ENCODE measurements at places on chromosomes 16 and 17.
A peak's percentile ranks its signal among the peaks of the same experiment; 100 is the strongest.

DNA sequence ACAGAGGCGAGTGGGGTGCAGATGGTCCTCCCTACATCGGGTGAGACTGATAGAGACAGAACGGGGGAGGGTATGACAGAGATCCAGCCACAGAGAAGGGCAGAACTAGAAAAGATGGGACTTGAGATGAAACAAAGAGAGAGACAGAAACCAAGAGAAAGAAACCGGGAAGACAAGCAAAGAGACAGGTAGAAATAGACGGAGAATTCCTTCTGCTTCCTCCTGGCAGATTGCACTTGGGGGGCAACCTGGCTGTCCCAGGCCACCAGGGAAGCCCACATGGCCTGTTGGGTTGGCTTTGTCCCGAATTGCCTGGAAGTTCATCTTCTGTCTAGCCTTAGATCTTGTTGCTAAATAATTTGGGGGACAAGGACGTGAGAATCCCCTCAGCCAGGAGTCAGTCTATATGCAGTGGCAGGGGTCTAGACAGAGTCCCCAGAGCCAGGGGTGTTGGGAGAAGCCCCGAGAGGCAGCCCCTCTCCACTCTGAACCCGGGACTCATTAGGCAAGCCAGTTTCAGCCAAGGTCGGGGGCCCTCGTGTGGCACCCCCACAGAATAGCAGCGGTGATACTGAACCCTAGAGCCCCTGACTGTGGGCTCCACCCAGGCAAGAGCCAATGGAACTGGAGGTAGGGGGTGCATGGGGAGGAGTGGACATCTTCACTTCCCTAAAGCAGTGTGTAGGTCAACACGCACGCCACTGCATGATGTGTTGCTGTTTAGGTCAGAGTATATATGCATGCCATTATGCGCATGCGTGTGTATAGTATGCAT, 627 bp upstream of the TSPOAP1 start:
- peak; percentile 70 for DNase-seq

GRCh38 chr16:79298894-79299799, 301.4 kb downstream of the MAF start:
- no peak for DNase-seq

DNA sequence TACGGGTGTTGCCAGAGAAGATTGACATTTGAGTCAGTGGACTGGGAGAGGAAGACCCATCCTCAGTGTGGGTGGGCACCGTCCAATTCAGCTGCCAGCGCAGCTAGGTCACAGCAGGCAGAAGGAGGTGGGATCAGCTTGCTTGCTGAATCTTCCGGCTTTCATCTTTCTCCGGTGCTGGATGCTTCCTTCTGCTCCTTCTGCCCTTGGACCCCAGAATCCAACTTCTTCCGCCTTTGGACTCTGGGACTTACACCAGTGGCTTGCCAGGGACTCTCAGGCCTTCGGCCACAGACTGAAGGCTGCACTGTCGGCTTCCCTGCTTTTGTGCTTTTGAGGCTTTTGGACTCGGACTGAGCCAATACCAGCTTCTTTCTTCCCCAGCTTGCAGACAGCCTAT, 46.1 kb upstream of the RPL38 start:
- no peak for DNase-seq

DNA sequence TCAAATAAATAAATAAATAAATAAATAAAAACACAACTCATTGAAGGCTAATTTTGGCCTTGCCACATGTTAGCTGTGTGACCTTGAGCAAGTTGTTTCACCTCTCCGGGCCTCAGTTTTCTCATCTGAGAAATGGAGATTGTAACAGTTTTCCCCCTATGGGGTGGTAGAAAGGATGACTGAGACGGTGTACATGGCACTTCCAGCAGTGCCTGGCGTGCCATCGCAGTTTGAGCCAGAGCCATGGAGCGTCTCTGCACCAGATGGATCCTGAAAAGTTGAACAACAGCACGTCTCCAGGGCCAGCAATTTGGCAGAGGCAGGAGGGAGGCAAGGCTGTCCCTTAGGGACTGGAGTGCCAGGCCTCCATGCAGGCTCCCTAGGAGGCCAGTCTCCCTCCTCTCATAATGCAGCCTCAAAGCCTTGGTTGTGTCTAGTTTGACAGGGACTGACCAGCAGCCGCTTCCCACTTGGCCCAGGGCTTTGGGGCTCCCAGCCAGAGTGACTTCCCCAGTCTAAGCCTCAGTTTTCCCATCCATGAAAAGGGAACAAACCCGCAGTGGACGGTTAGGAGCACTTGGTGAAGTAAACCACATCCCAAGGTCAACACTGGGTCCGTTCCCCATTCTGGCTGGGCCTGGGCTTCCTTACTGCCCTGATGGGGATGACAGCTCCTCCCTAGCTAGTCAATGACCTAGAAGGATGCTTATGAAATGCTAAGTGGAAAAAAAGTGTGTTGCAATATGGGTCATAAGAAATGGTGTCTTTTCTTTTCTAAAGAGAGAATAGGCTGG, 19.3 kb downstream of the SOCS1 start:
- DNase-seq, result no peak

- DNase-seq, result no peak
Observed at GRCh38 chr17:70869402-70870085, 700.2 kb downstream of the KCNJ2 start.

DNA sequence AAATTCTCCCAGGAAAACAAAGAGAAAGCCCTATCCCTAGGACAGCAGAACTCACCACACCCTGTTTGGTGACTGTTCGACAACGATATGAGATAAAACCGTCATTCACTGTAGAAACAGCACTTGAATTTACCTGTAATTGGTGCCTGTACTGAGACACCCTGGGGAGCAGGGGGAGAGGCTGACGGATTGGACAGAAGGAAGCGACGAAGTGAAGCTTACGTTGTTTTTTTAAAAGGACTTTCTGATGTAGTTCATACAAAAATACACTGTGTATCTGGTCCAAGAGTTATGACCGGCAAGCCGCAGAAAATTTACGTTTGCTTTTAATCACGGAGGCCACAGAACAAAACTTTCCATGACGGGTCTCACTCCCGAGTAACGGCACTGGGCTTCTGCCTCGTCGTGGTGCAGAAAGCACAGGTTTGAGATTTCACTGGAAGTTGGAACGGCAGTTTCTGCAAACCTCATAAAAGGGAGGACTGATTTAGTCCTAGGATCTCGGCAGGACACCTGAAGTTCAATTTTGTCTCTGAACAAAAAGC, 9.7 kb downstream of the NXN start:
- DNase-seq, result no peak

- no peak for DNase-seq
Observed at GRCh38 chr16:72908362-72909167, 139.4 kb downstream of the ZFHX3 start.

- no peak for DNase-seq
Observed at GRCh38 chr17:53186001-53186400, 636.7 kb upstream of the KIF2B start.

DNA sequence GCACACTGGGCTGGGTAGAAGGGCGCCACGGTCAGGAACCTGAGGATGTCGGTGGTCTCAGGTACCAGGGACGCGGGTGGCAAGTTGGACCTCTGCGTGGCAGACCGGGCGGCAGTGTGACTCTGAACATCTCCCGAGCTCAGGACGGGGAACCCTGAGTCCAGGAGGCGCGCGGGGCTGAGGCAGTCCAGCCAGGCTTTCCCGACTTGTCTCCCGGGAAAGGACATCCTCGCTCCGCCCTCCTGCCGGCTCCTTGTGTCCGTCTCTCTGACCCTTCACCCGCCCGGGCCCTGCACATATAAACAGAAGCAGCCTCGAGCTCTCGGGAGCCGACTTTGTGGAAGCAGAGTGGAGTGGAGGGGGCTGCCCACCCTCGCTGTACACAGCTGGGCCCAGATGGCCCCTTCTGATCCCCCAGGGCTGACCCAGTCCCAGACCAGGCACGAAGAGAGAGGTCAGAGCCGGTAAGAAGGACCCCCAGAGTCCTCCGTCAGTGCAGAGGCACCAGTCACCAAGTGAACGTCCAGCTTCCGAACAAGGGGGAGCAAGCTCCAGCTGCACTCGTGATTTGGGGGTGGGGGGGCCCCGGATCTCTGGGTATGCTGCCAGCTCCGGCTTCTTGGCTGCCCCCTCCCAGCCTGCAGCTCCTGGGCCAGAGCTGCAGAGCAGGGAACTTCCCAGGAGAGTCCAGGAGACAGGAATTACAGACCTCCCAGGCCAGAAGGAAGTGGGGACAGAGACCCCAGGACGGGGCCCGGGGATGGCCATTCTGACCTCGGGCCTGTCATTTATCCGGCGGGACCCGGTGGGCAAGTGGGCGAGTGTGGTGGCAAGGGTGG, 8.5 kb upstream of the P2RX1 start:
- DNase-seq, result no peak

- no peak for DNase-seq
Observed at GRCh38 chr16:11429123-11429522, 83.9 kb downstream of the RMI2 start.

DNA sequence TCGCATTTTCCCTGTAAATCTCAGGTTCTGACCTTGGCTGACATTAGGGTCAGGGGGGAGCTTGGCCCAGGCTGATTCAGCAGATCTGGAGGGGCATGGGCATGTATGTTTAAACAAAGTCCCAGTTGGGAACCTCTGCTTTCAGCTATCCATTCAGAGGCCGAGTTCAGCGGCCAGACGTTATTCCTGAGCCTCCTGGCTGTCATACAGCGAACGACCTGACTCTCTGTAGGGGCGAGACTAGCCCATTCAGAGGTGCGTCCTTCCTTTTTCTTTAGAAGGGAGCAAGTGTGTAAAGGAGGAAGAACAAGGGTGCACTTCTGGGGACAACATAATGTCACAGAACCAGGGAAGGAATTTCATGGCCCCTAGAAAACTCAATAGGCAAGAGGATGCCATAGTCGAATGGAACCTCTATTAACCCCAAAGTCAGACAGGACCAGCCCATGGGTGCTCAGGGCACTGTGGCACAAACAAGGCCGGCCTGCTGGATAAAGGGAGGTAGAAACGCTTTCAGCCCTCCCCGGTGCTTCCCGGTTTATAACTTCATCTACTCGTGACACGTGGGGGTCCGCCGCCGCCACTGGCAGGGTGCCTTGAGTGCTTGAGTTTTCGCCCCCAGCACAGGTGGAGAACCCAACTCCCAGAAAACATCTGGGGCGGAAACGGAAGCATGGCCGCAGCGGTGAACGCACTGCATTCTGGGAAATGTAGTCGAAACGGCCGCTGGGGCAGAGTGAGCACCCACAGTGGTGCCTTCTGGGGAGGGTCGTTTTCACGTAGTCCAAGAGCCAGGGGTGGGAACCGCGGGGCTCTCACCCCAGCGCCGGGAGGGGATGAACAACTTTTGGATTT, 33.2 kb upstream of the PLCG2 start:
- peak; percentile 40 for DNase-seq

GRCh38 chr16:64011650-64012049, 1110.2 kb downstream of the CDH11 start:
- DNase-seq, result no peak

DNA sequence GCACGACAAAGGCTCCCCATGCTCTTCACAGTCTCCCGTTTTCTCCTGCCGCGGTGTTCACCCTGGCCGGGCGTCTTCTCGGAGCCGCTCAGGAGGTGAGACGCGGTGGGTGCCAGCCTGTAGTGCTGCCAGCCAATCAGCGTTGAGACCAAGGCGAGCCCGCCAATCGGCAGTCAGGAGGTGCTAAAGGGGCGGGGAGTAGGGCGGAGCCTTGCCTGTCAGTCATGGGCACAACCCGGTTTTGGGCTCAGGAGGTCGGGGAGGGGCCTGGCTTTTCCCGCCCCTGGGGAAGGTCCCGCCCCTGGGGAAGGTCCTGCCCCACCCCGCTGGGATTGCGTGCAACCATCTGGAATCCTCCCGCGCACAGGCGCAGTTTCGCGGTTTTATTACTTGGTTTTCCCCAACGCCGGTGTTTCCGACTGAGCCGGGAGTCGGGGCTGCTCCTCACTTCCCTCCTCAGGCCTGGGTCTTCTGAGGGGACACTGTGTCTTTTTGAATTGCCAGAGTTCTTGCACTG, at the start of gene PRDM7:
Gene PRDM7, minus strand, starts transcription at position 92 of the 517 bp plus-strand sequence. CDS start 1,421 bp downstream, outside the sequence.
- DNase-seq, result peak; percentile 87

GRCh38 chr17:58079300-58080033, 3.8 kb upstream of the DYNLL2 start:
- no peak for DNase-seq

DNA sequence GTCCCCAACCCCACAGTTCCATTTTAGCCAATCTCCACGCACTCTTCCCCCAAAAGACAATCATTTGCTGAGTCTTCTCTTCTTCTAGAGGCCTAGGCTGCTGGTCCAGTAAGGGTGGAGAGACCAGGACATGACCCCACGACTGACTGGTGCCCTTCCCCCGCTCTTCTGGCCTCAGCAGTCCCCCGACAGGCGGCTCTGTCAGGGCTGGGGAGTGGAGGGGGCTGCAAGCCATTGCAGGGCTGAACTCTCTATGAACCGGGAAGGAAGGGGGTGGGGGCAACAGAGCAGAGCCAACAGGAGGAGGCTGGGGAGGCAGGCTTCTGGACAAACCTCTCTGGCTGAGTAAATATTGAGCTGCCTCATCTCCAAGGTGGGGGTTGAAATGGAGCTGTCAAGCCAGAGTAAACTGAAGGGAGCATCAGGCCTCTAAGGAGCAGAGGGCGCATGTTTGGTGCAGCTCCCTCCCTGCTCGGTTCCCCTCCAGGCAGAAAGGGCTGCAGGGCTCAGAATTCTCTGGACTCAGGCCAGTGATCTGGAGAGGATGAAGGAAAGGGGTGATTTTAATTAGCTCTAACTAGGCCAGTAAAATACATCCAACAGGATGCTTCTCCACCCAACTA, 8.7 kb downstream of the HOXB1 start:
- DNase-seq, result no peak

DNA sequence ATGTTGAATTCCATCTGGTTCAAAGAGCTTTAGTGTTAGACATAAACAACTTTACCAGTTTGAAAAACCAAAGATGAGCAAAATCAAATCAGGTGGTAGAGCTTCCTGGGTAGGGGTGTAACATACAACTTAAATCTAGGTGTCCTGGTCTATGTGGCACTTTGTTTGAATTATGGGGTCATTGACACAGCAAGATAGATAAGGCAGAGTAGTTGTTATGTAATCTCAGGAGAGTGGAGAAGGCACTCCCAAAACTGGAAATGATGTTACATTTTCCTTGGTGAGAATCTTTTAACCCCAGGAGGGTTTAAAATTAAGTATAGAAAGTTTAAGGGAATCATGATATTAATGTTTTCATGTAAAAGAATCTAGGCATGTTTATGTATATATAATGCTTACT, 31.9 kb downstream of the CCDC42 start:
- no peak for DNase-seq

DNA sequence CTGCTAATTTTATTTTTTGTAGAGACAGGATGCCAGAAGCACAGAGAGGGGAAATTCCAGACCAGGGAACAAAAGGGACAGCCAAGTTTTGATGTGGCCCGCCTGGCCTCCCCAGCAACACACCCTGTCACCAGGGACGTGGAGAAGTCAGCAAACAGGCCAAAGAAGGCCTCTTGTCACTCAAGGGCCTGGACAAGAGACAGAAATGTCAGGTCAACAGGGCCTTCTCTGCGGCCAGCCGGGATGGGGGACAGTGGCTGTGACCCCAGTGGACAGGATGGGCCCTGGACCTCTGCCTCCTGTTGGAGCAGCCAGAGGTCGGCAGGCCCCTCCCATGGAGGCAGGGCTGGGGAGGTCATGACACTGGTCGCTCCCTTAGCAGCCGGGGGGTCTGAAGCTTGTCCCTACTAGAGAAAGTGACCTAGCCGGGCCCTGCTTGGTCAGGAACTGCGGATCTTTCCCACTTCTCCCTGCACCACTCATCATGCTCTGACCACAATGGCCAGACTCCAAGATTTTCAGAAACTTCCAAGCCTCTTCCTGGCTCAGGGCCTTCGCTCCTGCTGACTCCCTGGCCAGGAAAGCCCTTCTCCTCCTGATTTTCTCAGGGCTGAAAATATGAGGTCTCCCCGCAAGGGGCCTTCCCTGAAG, 9.2 kb upstream of the TVP23A start:
- DNase-seq, result no peak

GRCh38 chr16:10612649-10613179, 32.3 kb upstream of the EMP2 start:
- DNase-seq, result no peak
